ENCODE measurements at places on chromosomes 2 and 18.
A peak's percentile ranks its signal among the peaks of the same experiment; 100 is the strongest.

- DNase-seq = no peak
These were observed 3.4 kb downstream of the MBD1 start for GRCh38 chr18:50277942-50278341.

DNA sequence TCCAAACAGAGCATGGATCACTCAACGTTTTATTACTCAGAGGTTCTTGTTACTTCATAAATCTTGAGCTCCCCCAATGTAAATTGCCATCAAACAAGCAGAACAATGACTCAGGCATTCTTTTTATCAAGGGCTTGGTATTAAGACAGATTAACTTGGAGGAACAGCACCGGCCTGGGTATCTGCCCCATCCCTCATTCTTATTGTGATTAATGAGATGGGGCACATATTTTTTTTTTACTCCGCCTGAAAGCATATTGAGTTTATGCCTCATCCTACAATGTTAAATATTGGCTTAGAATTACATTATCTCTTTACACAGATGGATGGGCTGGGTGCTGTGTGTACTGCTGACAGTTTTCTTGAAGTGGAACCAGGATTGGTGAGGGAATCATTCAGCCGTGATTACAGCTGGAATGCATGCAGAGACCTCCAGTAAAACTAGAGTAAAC lies 387.3 kb downstream of the CLIP4 start:
- peak; percentile 92 for DNase-seq

DNA sequence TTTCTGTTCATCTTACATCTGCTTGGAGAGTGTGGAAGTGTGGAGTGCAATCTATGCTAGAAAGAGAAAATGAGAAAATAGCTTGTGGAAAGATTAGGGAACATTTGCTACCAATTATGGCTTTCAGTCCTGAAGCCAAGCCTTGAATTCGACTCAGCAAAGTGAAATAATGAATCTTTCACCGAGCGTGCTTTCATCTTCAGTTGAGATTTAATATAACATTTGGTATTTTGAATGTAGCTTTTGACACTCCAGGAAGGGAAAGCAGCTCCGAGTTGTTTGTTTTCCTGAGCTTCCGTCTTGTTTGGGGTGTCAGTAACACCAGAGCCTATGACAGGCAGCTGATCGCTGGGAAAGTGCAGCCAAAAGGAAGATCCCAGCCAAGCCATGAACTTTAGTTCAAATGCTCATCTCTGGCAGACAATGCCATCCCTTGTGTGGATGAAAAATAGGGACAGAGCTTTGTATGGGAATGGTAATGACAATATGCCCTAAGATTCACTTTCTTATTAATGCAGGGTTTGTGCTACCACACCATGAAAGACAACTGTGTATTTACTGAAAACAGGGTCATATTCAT lies 25.0 kb upstream of the PHLPP1 start:
- no peak for DNase-seq

DNA sequence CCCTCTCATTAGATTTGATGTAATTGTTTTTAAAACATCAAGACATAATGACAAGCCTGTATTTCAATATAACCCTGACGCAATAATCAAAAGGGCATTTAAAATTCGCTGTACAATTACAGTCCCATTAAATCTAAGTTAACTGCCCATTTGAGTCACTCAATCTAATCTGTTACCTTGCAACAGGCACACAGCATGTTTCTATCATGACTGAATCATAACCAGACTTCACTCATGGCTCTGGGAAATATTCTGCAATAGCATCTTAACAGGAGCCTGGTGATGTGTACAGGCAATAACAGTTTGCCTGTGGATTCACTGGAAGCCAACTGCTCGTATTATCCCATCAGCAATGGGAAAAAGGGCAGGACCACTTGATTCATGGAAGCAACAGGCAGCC lies 142.3 kb upstream of the NCKAP5 start:
- DNase-seq = no peak

GRCh38 chr2:45944074-45944473 lies 292.6 kb downstream of the PRKCE start:
- no peak for DNase-seq

DNA sequence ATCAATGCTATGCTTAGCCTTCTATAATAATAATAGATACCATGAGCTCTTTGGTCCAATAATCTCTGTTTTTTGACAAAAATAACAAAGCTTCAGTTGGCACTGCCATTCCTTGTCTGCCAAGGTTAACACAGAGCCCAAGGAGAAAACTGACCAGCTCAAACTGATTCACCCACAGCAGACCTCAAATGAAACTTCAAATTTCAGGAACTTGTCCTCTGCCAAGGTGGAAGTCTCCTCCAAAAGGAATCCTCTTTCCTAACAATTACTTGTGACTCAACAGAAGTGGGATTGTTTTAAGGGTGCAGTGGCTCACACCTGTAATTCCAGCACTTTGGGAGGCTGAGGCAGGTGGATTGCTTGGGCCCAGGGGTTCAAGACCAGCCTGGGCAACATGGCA lies 12.1 kb downstream of the AAK1 start:
- DNase-seq = no peak

DNA sequence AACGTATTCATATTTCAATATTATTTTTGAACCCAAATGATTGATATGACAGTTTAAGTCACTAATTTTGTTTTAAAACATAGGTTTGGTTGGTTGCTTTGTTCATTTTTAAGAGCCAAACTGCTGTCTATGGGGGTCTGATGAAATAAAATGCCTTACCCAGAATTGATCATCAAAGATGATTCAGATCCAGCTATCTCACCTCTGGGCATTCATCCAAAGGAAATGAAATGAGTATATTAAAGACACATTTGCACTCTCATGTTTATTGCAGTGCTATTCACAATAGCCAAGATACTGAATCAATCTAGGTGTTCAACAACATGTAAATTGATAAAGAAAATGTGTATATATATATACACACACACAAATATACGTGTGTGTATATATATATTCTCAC lies 326.9 kb upstream of the GULP1 start:
- DNase-seq = no peak

- peak; percentile 9 for DNase-seq
These were observed at the start of gene FLACC1 for GRCh38 chr2:201357221-201357620. FLACC1 (minus strand) TSS chr2:201357345; CDS start chr2:201351404, 5,941 bp downstream.

DNA sequence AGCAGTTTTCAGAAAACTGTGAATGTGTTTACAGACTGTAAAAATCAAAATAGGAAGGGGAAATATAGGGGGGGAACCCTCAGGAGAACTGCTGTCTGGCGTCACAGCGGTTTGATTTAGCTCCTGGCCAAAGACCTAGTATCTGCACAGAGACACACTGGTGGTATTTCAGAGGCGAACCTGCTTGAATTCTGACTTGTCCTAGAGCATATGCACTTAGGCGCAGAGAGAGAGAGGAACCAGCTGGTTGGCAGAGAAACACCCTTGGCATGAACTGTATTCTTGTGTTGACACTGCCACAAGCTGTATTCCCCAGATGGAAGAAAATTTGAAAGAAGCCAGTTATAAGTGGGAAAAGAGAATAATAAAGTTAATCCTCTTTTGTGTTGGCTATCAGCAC lies 506.5 kb upstream of the NRP2 start:
- no peak for DNase-seq

DNA sequence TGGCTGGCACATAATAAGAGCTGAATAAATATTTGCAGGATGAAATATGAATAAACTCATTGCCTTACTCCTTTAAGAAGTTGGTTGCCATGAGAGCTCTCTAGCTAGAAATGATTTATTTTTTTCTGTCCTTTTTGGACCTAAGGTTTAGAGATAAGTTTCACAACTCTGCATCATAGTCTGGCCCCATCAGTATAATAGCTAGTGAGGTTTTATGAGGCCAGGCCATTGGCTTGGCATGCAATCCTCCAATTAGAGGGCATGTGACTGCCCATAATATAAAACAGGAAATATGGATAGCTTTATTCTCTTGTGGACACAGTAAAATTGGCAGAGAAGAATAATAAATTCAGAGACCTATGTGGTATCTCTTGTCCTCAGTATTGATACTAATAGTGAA lies 26.2 kb upstream of the INSIG2 start:
- no peak for DNase-seq

DNA sequence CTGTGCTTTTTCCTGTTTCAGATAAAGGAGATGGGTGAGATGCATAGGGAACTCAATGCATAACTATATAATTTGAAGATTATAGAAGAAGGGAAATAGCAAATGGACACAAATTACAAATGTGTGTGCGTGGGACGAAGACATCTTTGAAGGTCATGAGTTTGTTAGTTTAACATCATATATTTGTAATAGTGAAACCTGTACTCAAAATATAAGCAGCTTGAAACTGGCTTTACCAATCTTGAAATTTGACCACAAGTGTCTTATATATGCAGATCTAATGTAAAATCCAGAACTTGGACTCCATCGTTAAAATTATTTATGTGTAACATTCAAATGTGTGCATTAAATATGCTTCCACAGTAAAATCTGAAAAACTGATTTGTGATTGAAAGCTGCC lies 16.4 kb upstream of the MSH2 start:
- DNase-seq = no peak

- no peak for DNase-seq
These were observed 67.8 kb downstream of the MERTK start for GRCh38 chr2:111966241-111966640.
